ENCODE measurements at places on chromosomes 4 and X.

- no peak for DNase-seq
Observed at GRCh38 chrX:149510386-149510785, 5.3 kb upstream of the IDS start.

GRCh38 chr4:53579826-53580225 lies 11.5 kb downstream of the LNX1 start:
- DNase-seq = no peak

DNA sequence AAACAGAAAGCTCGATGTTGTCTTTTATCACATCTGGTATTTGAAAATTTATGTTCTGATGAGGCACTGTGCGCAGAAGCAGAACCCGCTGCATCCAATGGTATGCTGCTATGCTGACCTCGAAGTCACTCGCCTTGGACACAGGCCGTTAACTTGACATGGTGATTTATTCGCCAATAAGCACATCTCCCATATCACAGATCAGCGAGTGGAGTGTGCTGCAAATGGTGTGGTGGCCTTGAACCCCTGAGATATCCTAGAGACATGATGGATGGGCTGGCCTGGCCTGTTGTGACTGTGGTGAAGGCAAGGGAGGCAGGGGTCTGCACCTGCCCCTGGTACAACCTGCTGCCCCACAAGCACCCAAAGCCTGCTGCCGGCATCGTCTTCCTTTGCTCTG lies 175.4 kb upstream of the FRG1 start:
- no peak for DNase-seq

- DNase-seq = no peak
Observed at GRCh38 chrX:150213481-150214030, 149.6 kb upstream of the MAMLD1 start.

DNA sequence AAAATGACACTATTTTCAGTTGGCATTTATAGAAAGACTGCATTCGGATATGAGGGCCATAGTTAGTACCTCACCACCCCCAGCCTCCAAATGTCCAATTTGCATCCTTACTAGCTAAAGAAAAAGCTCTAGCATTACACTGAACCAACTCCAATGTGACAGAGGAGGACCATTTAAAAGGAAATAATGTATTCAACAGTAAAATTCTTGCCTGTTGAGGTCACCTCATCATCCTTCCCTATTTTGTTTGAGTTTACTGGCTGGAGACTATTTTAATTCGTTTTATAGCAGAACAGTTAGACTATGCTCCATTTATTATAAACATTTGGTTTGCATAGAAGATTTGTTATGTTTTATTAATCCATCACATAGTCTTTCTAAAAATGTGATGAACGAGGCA lies 88.2 kb upstream of the PPARGC1A start:
- DNase-seq = no peak

DNA sequence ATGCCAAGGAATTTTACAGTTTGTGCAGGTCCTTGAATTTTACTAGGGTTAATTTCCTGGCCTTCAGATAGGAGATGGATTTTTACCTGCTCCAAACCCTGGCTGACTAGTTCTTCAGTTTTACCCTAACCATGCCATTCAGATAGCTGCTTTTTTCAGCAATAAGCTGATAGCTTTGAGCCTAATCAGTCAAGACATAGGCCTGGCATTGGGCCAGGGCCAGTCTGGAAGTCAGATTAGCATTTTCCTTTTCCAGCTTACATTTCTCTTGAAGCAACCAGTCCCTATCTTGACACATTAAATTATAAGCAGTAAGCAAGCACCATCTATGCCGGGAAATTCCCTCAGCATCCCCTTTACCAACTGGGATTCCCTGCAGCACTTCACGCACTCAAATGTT lies 177.1 kb downstream of the ADGRA3 start:
- no peak for DNase-seq

DNA sequence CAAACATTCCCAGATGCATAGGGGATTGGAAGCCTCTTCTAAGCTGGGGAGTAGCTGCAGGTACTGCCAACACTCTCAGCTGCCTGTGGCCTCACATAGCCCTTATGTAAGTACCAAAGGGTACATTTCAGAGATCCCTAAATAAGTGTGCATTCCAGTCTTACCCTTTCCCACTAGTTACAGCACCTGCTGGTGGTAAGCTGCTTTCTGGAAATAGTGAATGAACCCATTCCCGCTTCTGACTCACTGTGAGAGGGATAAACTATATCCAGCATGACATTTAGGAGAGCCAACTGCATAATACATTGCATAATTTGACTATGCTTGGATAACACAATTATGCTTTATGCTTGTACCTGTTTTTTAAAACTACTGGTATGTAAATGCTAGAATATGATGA lies 149.0 kb downstream of the FAM13A start:
- no peak for DNase-seq

DNA sequence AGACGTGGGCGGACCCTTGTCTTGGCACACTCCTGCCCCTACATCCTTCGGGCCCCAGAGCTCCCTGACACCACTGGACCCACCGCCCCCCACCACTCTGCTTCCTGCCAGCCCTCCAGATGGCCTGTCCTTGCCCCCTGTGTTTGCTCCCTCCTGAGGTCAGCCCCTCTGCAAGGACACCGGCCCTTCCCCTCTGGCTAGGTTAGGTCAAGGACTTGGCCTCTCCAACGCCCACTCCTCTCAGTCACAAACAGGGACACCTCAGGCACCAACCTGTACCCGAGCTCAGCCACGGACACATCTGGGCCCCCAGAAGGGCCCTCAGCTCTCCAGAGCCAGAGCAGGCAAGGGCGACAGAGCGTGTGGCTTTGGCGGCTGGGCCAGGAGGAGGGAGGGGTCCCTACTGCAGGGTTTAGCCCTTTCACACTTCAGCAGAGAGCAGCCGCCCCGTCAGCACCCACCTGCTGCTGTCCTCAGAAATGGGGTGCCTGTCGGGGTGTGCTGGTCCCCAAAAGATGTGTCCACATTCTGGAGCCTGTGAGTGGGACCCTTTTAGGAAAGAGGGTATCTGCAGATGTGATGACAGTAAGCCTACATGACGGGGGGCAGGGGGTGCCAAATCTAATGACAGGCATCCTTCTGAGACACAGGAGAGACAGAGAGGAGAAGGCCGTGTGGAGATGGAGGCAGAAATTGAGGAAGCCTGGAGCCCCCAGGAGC lies 23.5 kb upstream of the DUSP9 start:
- DNase-seq = no peak

DNA sequence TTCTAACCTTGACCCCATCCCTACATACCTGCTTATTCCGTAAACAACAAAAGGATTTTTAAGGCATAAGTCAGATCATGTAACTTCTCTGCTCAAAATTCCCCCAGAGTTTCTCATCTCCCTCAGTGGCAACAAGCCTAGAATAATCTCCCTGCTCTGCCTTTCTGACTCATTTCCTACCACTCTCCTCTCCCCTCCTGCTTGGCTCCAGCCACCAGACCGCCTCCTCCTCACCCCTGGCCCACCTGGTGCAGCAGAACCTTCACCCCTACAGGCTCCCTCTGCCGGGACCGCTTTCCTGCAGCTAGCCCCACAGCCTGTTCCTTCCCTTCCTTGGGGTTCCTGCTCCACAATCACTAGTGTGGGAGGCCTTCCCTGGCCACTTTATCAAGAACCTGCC lies 32.1 kb downstream of the TSPAN5 start:
- no peak for DNase-seq

DNA sequence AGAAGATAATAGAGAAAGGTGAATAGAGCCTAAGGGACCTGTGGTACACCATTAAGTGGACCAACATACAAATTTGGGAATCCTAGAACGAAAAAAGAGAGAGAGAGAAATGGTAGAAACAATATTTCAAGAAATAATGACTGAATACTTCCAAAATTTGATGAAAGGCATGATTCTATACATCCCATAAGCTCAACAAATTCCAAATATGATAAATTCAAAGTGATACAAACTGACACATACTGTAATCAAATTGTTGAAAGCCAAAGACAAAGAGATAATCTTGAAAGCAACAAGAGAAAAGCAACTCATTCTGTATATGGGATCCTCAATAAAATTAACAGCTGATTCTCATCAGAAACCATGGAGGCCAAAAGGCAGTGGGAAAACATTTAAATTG lies 20.6 kb upstream of the ZC4H2 start:
- DNase-seq = no peak

DNA sequence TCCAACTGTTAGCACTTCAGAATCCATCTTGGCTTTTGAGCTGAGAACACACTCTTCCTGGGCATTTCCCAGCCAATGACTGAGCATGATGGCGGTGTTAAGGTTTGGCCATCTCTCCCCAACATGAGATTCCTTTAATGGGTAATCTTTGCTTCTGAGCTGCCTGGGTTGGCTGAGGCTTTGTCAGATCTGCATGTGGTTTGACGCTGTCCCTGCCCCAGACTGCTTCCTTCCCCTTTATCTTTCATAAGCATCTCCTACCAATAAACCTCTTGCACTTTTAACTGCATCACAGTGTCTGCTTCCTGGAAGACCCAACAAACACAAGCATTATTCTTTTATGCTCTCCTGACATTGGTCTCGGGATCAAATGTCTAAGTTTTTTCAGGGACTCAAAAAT lies 31.5 kb upstream of the DIPK2B start:
- DNase-seq = no peak

- no peak for DNase-seq
Observed at GRCh38 chr4:10734697-10735096, 50.1 kb upstream of the CLNK start.

- peak; percentile 36 for DNase-seq
Observed at GRCh38 chr4:73620115-73620792, at the start of gene RASSF6. RASSF6 (minus strand) TSS chr4:73620436; CDS start chr4:73611795, 8,641 bp downstream.

DNA sequence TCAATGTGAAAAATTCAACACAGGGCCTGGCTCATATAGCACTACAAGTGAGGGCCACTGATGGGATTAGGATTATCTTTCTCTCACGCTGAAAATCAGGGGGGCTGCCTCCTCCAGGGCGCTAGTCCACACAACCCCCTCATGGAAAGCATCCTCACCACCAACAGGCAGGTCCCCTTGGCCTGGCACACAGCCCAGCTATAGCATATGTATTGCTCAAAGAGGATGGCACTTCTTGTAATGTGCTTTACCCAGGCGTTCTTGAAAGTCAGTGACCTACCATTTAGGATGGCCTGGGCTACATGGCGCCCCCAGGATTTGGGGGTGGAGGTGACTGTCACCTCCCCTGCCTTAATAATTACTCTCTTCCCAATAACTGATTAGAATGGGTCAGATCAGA lies 71.0 kb upstream of the LSM6 start:
- DNase-seq = no peak

- DNase-seq = no peak
Observed at GRCh38 chrX:74450803-74451449, 29.6 kb downstream of the SLC16A2 start.

DNA sequence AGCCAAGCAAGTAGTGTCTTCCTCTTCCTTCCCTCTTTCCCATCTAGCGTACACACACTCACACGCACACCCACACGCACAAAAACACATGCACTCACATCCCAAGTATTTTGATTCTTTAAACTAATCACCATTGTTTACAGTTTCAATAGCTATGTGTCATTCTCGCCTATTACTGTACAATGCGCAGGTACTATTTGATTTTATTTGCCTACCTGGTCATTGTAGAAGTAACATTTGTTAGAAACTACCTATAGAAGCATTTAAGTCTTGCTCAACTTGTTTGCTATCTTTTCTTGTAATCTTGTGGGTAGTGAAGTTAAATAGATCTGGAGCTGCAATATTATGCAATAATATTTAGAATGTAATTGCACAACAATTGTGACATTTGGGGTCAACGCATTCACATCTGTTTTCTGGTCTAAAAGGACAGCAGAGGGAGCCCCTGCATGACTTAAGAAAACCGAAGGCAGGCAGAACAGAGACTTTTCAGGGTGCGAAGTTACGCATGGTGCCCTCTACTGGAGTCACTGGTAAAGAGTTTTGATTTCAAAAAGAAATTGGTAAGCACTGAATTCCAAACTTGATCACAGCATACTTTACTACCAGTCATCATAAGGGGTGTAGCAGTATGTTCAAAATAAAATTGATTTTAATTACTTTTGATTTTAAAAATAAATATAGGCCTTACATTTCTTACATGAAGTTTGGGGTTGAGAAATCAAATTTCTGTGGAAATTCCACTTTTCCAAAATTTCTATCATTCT lies 503.3 kb upstream of the FAM241A start:
- no peak for DNase-seq

- no peak for DNase-seq
Observed at GRCh38 chr4:40323866-40324265, 11.3 kb upstream of the CHRNA9 start.

DNA sequence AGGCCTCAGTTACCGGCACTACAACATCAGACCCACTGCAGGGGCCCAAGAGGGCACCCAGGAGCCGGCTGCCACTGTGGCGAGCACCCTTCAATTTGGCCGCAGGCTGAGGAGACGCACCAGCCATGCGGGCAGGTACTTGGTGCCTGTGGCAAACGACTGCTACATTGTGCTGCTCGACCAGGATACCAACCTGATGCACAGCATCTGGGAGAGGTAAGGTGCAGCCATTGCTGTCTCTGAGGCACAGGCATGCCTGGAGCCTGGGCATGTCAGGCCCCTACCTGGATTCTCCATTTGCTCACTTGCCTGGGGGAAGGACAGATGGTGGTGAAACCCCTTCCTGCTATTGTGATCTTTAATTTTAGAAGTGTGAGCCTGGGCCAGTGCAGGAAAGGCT lies 30.1 kb downstream of the MAN2B2 start:
- DNase-seq = no peak

DNA sequence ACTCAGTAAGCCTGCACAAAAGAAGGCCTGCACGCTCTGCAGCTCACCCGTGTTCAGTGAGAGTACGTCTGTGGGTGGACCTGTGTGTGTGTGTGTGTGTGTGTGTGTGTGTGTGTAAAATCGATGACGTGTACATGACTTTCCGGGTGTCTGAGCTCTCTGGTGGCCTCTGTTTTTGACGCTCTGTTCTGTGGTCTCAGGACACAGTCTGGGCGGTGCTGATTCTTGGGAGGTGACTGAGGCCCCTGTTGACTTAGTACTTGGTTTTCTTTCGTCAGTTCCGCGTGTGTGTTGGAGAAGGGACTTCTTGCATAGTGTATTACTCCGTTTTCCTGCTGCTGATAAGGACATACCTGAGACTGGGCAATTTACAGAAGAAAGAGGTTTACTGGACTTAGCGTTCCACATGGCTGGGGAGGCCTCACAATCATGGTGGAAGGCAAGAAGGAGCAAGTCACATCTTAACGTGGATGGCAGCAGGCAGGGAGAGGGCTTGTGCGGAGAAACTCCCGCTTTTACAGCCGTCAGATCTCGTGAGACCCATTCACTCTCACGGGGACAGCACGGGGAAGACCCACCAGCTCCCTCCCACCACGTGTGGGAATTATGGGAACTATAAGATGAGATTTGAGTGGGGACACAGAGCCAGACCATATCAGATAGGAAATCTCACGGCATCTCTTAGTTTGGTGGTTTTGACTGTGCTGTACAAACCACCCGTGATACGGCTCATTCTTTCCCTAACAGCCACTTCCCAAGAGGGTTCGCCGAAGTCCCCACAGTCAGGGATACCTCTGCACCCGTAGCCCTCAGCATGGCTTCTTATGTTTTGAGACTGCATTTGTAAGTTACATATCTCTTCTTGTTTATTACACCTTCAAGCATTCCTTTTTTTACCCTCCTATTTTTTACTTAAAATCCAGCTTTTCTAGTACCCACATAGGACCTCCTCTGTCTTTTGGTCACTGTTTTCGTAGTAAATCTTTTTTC lies 24.5 kb downstream of the UVSSA start:
- no peak for DNase-seq

- DNase-seq = no peak
Observed at GRCh38 chrX:2700405-2701320, 9.6 kb downstream of the CD99 start.
